ENCODE measurements at places on chromosomes 12 and 14.

- peak; percentile 68 for DNase-seq
Measured at GRCh38 chr14:59439256-59439965, 25.8 kb downstream of the GPR135 start.

- no peak for DNase-seq
Measured at GRCh38 chr12:4874671-4875070, 35.0 kb upstream of the KCNA1 start.

DNA sequence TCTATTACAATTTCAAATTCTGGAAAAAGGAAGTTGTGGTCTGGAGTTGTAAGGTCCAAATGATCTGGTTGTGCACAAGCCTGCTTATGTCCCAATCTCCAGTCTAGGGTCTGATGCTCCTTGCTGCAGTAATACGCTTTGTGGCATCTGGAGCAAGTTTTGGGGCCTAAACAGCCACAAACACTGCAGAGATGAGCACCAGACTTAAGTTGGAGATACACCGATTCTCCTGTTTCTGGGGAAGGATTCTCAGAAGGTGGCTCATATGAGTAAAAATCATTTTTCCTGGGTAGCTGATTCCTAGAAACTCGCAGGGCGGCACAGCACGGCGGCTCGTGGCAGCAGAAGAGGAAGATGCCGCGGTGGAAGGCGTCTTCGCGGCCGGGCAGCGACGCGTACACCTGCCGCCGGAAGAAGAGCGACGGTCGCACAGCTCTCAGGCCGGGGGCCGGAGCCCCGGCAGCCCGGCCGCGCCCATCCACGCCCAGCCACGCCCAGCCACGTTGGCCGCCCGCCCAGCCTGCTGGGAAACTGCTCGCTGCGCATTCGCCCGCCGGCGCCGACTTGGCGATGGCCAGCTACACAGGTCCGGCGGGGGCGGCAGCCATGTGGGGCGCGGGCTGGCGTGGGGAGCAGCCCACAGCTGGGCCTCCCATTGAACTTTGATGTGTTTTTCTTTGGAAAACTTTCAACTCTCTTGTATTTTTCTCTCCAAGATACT, 129.0 kb downstream of the ASCL4 start:
- DNase-seq = no peak

GRCh38 chr12:69779928-69780327, 41.3 kb downstream of the RAB3IP start:
- peak; percentile 24 for DNase-seq

DNA sequence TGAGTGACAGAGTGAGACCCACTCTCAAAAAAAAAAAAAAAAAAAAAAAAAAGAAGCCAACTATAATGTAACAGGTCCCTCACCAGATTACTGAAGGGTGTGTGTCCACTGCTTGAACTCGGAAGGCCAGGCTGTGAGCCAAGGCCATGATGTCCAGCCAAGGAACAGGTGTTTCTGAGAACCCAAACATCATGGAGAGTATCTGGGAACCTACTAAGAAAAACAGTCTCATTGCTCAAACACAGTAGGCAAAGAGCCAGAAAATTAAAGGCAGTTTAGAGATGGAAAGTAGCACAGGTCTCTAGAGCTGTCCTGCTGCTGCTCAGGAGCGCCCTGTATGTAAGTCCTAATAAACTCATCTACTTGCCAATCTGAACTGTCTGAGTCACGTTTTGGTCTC, 12.5 kb upstream of the MAP4K5 start:
- no peak for DNase-seq

- DNase-seq = no peak
Measured at GRCh38 chr14:77158882-77159255, 17.3 kb upstream of the ZDHHC22 start.

DNA sequence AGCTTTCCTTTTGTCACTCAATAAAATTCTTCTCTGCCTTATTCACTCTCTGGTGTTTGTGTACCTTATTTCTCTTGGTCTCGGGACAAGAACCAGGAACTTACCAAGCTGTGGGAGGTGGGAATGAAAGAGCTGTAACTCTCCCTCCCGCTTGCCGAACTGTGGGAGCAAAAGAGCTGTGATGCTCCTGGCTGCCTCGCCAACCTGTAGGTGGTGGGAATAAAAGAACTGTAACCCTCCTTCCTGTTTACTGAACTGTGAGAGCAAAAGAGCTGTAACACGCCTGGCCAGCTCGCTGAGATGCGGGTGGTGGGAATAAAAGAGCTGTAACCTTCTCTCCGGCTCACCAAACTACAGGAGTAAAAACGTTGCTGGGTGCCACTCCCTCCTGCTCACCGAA, 314.1 kb upstream of the LRIG3 start:
- DNase-seq = no peak

- DNase-seq = peak; percentile 78
Measured at GRCh38 chr14:92603309-92604242, 90.0 kb downstream of the RIN3 start.

- DNase-seq = peak; percentile 33
Measured at GRCh38 chr14:94041551-94042346, 15.6 kb downstream of the OTUB2 start.

DNA sequence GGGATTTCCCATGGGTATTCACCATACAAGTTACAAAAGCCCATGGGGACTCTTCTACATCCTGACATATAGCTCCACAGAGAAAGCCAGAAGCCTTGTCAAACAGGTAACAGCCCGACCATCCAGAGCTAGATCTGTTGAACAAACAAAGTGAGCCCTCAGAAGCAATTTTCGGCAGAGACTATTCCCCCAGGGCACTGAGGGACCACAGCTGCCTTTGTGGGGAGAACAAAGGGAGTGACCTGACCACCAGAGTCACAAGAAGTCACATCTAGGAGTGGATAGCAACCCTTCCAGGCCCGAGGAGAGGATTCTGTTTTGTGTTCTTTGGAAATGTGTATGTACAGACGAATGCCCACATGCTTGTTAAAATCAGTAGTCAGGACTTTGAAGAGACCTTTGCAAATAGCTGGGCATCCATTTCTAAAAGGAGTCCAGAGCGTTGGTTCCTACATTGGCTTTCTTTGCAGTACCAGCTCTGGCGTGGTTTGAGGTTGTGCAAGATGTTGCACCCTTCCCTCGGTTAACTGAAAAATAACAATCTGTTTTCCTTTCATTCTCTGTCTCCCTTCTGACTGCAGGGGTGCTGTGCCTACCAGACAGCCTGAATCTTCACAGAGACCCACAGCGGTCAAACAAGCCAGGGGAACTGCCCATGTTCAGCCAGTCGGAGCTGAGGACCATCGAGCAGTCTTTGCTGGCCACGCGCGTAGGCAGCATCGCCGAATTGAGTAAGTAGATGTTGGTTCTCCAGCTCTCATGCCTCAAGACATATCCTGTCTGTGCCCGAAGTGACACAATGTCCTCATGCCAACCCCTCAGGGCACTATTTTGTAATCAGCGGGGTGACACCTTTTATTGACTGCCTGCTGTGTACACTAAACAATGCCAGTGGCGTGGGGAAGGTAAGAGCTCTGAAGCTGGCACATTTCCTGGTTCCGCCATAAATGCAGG, 165.4 kb upstream of the PWP1 start:
- DNase-seq = no peak

DNA sequence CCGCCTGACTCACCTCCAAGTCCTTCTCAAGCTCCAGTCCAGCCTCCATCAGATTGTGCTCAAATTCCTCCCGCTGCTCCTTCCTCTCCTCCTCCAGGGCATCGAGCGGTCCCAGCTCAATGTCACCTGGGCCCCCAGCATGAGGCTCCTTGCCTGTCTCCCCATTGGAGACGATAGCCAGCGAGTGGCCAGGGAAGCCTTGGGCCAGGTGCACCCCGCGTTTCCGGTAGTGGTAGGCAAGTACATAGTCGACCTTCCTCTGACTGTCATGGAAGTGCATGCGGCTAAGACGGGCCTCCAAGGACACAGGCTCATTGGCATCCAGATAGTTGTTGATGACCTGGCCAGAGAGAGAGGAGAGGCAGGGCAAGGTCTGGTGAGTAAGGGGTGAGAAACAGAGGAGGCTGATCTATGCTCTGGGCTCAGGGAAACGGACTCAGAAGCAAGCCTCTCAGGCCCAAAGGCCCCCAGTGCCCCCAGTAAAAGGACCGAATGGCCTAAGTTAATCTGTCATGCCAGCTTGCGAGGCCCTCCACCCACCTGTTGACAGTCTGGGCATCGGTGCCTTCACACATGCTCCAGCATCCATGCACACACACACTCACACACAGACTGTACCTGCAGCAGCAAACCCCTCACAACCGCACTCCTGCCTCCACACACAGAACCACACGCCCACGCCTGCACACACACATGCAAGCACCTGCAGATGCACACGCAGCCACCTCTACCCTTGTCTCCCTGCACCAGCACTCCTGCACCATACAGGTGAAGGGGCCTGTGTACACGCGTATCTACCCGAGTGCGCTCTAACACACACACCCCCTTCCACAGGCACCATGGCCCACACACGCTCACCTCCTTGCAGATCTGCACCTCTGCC, 23.8 kb downstream of the ANO2 start:
- no peak for DNase-seq

DNA sequence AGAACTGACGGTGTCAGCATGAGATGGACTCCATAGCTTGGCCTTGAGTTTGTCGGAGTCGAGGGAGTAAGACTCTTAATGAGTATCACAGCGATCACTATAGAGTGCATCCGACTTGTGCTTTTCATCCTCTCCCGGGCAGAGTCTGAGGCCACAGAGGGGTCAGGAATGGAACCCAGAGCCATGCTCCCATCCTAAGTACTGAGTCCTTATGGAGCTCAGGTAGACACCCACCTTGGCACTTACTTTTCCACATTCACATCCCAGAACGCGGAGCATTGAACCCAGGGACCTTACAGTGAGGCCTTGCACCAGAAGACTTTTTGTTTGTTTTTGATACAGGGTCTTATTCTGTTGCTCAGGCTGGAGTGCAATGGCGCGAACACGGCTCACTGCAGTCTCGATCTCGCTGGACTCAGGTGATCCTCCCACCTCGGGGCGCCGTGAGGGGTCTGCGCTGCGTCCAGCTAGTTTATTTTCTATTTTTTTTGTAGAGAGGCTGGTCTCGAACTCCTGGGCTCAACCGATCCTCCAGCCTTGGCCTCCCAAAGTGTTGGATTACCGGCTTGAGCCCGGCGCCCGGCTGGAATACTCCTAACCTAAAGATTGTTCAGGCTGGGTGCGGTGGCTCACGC, 719 bp upstream of the SRSF9 start:
- DNase-seq = peak; percentile 18

DNA sequence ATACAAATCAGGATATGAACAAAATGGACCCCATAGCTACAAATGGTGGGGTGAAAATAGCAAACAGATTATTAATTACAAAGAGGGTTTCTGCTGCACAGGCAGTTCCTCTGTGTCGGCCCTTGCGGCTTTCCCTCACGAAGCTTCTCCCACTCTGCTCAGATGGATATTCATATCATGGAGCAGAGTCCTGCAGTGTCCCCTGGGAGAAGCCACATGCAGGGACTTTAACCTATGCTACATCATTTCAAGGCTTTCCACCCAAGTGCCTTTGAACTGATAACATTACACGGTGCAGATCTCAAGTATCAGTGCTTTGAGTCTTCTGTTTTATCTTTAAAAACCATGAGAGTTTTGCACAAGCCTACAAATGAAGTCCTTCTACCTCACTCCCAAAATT, 229.1 kb downstream of the PPM1H start:
- no peak for DNase-seq

DNA sequence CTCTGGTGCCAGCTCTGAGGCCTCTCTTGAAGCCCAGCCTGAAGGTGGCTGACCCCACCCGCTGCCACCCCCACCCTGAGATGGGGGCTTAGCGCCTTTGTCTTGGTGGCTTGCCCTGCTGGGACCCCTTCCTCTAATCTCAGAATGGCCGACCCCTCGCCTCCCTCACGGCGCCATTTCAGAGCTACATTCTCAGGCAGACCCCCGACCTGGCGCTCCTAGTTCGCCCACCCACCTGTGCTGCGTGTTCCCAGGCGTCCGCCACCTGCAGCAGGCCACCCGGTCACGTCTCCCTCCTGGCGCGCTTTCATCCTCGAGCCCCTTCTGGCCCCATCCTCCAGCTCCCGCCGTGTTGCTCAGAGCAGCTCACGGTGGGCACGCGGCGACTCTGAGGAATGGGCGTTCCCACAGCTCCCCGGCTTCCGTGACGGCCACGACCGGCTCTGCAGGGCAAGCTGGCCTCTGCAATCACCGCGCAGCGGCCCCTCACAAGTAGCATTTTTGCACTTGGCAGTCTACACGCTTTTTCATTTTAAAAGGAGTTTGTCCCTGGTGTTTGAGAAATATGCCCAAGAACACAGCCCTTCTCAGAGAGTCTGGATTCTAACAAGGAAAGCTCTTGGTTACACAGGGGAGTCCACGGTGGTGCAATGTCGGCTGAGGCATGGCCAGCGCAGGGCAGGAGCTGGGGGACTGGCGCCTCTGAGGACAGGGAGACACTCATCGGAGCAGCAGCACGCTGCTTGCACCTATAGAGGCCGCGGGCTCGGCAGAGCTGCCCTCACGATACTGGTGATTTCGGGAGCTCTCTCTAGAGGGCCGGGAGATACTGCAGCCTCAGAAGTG, 105.7 kb upstream of the C14orf180 start:
- no peak for DNase-seq

DNA sequence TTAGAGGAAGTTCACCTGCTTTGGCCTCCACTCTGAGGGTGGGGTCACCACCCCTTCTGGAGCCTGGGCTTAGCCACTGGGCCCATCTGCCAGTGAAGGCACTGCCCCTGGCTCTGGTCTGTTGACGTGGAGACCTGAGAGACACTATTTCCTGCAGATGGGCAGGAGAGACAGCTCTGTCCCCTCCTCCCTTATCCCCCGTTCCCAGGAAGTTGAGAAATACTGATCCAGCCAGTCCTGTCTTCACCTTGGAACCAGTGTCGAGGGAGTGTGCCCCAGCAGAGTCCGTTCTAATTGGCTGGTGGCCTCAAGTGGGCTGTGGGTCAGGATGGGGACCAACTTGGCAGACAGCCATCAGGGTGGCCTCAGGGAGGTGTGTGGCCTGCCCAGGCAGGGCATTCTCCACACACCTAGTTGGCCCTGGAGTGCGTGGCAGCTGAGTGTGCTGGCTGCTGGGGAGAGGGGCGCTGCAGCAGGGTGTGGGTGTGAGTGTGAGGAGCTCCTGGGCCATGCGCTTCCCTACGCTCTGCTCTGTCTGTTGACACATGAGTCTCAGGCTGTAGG, 25.4 kb downstream of the CLSTN3 start:
- DNase-seq = no peak

GRCh38 chr14:101947577-101947903, 16.8 kb upstream of the DYNC1H1 start:
- DNase-seq = no peak

DNA sequence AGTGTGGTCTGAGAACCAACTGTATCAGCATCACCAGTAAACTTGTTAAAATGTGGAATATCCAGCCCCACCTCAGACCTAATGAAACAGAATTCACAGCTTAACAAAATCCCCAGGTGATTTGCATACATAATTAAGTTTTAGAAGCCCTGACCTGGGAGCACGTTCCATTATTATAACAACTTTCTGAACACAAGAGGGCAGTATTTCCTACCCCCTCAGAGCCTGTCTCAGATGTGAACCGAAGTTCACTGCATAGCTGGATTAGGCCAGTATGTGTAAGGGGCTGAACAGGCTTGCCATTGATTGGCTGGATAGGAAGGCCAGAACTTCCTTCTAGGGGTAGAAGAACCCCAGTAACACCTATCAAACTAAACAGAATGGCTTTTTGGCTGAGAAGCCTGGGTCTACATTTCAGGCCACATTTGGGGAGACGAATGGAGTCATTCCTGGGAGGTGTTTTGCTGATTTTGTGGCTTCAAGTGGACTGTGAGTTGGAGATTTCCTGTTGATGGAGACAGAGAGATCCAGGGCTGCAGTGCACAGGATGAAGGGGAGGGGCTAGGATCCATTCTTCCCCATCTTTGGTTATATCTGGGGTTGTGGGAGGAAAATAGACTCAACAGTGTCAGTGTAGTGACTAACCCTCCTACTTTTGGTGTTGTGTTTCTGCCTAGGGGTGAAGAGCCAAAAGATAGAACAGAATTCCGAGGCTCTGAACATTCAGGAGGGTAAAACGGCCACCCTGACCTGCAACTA, 94.7 kb upstream of the OR4E1 start:
- no peak for DNase-seq
